ENCODE measurements at places on chromosomes 5 and 9.

DNA sequence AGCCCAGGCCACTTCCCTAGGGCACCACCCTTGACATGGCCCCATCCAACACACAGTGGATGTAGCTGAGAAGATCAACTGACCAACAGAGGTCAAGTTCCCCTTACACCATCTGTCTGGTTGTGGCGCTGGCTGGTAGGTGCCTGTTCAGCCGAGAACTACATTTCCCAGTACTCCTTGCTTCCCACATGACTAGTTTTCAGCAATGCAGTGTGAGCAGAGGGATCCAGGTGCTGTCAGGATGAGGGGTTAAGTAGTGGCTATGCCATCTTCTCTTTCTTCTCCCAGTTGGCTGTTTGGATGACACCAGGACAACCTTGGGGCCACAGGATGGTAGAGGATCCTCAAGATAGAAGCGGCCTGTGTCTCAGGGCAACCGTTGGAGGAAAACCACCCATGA is 48.6 kb upstream of the SH3PXD2B start:
- DNase-seq: no peak

- peak; percentile 37 for DNase-seq
These were observed 7.5 kb upstream of the GTF3C5 start for GRCh38 chr9:133023117-133023890.

DNA sequence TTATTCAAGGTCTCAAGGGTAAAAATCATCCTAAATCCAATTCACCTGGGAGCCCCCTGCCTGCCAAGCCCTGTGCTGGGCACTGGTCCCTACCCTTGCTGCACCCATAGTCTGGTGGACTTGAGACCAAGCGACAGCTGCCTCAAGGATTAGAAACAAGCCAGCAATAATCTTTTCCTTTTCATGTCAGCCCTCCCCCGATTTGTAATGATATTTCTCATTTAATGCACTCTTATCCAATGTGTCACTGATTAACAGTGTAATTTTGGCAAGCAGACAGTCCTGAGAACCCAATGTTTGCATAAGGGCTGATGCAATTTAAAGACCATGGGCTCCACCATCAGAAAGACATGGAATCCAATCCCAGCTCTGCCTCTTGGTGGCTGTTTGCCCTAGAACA is 108.9 kb downstream of the ACTL7B start:
- DNase-seq: no peak

DNA sequence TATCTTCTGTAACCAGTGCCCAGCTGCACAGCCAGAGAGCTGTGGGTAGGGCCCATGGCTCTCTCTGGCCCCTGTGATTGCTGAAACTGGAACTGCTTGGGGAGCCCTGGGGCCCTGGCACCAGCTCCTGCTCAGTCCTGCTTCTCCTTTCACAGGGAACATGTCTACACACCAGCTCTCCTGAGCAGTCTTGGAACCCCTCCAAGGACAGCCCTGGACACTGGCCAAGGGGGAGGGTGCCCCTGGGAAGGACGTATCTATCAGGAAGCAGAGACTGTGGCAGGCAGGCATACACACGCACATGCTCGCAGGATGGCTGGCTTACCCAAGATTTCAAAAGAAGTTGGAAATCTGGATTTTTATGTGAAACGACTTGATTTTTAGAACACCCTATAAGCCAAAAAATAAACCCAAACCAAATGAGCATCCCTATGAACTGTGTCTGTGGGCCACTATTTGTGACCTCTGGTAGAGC is 8.8 kb upstream of the TRAF1 start:
- DNase-seq: peak; percentile 34

- DNase-seq: no peak
These were observed 1.3 kb downstream of the PPP1R26 start for GRCh38 chr9:135480940-135481310.

DNA sequence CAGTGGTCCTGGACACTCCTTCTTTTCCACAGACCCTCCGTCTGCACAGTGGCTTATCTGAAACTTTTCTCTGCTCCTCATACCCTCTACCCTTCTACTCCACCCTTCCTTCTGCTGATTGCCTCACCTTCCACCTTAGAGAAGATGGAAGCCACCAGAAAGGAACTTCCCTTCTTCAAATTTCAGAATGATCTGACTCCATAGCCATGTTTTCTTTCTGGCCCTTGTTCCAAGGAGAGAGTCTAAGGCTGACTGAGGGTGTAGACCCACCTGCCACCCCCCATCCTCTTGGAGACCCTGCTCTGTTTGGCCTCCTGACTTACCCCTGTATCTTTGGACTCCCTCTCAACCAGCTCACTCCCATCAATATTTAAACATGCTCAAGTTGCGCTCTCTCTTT is 7.4 kb downstream of the SNX30 start:
- DNase-seq: no peak

DNA sequence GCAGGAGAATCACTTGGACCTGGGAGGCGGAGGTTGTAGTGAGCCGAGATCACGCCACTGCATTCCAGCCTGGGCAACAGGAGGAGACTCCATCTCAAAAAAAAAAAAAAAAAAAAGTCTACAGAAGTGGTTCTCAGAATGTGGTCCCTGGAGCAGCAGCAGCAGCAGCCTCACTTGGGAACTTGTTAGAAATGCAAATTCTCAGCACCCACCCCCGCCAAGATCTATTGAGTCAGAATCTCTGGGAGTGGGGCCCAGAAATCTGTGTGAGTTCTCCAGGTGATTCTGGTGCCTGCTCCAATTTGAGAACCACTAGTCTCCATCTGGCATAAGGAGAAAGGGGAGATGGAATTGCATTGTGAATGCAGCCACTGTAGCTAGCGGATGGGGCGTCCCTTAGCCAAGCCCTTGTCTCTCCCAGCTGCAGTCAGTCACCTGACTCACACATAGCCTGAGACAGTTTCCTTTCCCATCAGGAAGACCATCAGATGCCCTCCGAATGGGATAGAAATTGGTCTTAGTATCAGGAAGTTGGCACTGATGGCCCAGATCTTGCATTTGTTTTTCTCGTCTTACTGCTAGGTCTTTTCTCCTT is 12.2 kb upstream of the PTCH1 start:
- no peak for DNase-seq

- no peak for DNase-seq
These were observed 2.8 kb downstream of the SLC25A25 start for GRCh38 chr9:128070874-128071273.

Data from CD4-positive, alpha-beta T cell treated with Interleukin-4 for 1 hour (primary cell).